ENCODE measurements at places on chromosomes 7 and 10.

DNA sequence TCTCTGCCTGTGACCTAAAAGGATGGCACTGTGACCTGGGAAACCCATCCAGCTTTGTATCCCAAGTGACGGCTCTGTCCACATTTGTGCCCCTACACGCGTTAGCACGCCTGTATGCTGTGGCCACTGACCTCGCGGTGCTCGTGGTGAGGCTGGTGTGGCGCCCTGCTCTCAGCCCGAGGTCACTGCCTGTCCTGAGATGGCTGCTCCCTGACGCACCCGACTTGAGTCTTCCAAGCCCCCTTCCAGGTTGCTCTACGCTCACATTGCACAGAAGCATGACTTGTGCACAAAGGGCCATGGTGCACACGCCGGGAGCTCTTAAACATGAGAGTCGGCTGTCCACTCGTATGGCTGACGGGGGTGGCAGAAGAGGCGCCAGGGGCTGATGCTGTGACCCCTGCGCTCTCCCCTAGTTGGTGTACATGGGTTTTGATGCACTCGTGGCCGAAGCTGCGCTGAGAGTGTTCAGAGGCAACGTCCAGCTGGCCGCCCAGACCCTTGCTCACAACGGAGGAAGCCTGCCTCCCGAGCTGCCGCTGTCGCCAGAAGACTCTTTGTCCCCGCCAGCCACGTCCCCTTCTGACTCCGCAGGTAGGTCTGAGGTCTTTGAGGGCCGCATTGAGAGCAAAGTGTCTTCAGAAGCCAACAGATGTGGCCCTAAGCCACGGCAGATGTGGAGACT is 33.5 kb downstream of the WDR86 start:
- DNase-seq: no peak

DNA sequence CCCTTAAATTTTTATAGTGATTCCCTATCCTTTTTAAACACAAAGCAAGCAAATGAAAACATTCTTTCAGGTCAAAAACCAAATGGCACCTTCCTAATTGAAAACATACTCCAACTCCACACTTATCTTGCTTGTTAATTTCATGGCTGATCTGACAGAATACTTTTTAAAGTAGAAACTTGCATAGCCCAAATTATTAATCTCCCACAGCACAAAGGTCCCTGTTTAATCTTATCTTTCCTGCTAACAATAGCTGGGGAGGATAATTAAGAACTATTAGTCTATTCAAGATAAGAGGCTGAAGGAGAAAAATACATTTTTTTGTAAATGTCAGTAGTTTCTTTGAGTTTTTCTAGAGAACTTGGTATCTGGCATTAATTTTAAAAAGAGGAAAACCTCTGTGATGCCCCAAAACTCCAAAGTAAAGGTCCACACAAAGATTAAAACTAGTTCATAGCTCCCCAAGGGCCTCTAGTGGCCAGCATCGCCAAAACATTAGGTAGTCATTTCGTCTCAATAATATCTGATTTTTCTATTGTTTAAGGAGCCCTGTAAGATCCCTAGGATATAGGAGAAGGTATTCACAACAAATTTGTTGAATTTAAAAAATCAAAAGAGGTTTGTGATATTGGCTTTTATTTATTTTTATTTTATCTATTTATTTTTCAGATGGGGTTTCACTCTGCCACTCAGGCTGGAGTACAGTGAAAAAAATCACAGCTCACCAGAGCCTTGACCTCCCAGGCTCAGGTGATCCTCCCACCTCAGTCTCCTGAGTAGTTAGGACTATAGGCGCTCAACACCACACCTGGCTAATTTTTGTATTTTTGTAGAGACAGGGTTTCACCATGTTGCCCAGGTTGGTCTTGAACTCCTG is 14.7 kb downstream of the CDNF start:
- DNase-seq: peak; percentile 30

GRCh38 chr10:66929375-66929774 is 3.5 kb downstream of the LRRTM3 start:
- DNase-seq: no peak

GRCh38 chr7:106329971-106330733 is 45.4 kb upstream of the NAMPT start:
- DNase-seq: no peak

DNA sequence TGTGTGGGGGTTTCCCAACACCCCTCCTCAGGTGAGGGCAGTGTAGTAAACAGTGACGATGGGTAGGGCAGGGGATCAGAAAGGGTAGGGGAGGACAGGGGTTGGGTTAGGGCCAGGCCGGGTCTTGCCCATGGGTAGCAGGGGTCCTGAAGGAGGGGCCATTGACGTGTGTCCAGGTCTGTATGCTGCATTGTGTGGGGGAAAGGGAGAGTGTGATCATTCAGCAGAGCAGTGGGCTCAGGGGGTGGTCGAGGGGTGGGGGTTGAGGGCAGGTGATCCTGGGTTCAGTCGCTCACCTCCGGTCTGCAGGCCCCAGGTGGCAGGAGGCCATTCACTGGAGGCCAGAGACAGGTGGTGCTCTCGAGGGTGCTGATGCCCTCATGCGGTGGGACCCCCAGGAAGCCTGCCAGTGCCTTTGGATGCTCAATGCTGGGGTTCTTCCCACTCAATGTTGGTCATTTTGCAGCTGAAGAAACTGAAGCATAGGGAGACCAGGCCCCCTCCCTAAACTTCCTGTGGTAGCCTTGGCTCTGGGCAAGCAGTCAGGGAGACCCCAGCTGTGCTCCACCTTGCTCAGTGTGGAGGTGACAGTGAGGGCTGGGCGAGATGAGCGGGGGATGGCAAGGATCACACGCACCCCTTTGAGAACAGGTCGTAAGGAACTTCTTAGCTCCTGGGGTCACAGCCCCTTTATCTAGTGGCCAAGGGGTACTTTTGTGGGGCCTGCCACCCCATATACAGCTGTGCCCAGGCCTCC is 48.8 kb upstream of the CAMK2B start:
- DNase-seq: no peak

GRCh38 chr10:122276611-122277208 is 5.6 kb downstream of the BTBD16 start:
- no peak for DNase-seq

Data from substantia nigra (tissue), 51 donors.